ENCODE measurements at places on chromosomes 4 and X.

GRCh38 chr4:71107726-71108125 is 114.3 kb downstream of the DCK start:
- no peak for DNase-seq

DNA sequence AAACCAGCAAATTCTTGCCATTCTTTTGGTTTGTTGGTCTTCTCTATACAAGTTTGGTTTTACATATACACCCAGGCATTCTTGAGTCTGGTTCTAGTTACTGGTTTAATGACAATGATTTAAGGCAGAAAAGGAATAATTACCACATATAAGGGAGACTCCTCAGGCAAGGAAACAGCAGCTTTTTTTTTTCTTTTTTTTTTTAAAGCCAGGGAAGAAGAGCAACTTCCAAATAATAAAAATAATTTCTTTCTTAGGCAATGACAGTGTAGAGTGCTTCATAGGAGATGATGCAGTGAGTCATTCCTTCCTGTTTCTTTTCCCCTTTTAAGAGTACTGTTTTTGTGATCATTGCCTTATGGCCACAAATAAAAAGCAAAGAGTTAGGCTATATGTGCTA is 289.7 kb downstream of the DKK2 start:
- no peak for DNase-seq

DNA sequence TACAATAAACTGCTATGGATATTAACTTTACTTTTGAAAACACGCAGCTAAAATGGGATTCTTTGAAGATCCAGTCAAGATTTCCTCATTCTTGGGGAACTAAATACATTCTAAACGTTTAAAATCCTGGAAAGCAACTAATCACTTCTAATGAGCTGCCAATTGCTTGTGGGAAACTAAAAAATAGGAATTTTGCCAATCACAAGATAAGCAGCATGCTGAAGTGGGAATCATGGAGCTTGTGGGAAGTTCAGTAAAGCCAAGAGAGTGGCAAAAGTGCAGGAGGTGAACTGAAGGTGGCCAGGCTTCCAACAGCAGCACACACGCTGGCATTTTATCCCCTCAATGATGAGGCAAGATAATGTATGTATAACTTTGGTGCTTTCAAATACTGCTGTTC is 133.0 kb downstream of the GPC3 start:
- no peak for DNase-seq

GRCh38 chr4:13483136-13483767 is 888 bp downstream of the RAB28 start:
- no peak for DNase-seq

- no peak for DNase-seq
These were observed 56.6 kb upstream of the BCOR start for GRCh38 chrX:40154250-40154852.

- DNase-seq = no peak
These were observed 5.9 kb downstream of the TSR2 start for GRCh38 chrX:54446084-54446483.

DNA sequence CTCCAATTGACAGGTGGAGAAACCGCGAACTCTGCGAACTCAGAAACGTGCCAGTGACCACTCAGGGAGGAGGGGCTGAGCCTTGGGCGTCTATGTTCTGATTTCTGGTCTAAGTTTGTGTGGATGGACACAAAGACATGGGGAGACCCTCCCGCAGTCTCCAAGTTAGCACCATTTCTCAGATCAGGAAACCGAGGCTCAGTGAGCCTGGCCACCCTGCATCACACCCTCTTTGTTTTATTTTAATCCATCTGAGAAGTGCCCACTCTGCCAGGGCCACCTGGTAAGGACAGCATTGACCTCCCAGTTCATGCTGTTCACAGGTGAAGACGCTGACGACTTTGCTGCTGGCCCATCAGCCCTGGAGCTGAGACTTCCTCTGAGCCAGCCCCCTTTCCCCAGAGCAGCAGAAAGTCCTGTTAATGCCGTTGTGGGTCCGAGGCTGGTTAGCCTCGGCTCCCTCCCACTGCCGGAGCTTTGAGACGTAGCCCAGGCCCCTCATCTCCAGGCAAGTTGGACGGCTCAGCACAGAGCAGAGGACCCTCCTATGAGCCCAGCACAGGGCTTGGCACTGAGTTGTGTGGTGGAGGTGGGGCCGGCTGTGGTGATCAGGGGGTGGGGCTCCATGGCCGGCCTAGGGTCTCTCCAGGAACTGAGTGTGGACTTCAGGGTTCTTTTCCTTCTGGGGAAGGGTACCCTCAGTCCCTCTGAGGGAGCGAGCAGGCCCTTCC is 43.7 kb downstream of the PSAPL1 start:
- DNase-seq = no peak

GRCh38 chr4:76558396-76559235 is 123.6 kb downstream of the SHROOM3 start:
- no peak for DNase-seq

DNA sequence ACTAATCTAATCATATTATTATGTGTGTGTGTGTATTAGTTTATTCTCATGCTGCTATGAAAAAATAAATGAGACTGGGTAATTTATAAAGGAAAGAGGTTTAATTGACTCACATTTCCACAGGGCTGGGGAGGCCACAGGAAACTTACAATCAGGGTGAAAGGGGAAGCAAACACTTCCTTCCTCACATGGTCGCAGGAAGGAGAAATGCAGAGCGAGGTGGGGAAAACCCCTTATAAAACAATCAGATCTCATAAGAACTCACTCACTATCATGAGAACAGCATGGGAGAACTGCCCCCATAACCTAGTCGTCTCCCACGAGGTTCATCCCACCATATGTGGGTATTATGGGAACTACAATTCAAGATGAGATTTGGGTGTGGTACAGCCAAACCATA is 190.9 kb upstream of the TAPT1 start:
- DNase-seq = no peak

GRCh38 chr4:168162604-168163003 is 70.3 kb downstream of the ANXA10 start:
- DNase-seq = no peak

DNA sequence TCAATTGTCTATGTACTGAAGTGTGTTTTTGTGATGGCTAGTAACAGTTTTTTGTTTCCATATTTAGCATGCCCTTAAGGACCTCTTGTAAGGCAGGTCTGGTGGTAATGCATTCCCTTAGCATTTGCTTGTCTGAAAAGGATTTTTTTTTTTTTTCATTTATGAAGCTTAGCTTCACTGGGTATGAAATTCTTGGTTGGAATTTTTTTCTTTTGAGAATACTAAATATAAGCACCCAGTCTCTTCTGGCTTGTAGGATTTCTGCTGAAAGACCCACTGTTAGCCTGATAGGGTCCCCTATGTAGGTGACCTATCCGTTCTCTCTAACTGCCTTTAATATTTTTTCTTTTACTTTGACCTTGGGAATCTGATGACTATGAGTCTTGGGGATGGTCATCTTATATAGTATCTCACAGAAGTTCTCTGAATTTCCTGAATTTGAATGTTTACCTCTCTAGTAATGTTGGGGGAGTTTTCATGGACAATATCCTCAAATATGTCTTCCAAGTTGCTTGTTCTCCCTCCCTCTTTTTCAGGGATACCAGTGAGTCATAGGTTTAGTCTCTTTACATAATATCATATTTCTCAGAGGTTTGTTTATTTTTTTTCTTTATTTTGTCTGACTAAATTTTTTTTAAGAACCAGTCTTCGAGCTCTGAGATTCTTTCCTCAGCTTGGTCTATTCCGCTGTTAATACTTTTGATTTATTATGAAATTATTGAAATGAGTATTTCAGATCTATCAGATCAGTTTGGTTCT is 157.1 kb upstream of the PGRMC2 start:
- no peak for DNase-seq

- DNase-seq = no peak
These were observed 85.3 kb downstream of the REELD1 start for GRCh38 chr4:146299607-146300006.

GRCh38 chr4:23070848-23071570 is 378.3 kb downstream of the GBA3 start:
- no peak for DNase-seq

DNA sequence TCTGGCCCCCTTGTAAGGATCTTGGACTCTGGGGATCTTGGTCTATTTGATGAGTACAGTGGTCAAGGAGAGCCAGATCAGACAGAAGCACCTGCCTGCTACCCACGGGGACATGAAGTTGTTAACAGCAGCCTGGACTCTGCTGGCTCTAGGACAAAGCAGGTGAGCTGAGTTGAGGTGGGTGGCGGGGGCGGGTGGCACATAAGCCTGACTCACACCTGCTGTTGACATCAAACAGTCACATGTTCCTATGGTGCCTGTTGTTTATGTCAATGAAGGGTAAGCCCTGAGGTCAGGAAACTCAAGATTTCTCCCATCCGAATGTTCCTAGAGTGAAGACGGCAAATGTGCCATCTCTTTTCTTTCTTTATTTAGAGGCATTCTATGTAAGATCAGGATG is 50.1 kb upstream of the CLNK start:
- no peak for DNase-seq

- no peak for DNase-seq
These were observed 2.3 kb downstream of the CLCN4 start for GRCh38 chrX:10159145-10159468.

DNA sequence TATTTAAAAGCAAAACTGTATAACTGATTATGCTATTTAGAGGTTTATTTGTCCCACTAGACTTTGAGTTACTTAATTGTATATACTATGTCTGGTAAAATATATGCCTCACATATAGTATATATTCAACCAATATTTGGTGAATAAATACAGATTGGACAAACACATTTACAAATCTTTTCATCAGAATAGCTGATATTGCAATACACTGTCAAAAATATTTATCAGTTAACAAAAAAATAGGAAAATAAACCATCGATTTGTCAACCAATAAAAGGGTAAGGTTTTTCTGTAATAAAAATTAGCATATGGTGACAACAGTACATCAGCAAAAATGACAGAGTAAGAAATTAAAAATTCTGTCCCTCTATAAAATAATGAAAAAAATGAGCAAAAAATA is 889.9 kb upstream of the INTU start:
- DNase-seq = no peak

All from stimulated activated CD8-positive, alpha-beta memory T cell treated with anti-CD3 and anti-CD28 coated beads, Interleukin-4, amount 100 ng/mL, for 4 hours (primary cell).